ENCODE measurements at places on chromosomes 5 and 9.

DNA sequence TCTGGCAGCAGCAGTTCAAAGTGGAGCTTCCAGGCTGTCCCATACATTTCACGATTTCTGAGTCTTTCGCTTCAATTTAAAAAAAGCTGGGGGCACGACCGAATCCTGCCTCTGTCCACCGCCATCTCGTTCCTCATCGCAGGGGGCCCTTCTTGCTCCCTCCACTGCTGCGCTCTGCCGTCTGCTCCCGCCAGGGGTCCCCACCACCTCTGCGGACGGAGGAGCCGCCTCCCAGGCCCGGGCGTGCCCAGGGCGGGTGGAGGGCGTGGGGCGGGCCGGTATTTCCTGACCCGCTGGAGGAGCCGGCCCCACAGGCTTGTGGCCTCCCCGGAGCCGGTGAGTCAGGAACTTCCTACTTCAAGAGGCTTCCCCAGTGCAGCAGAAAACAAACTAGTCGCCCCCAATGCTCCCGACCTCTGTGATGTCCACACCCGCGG, 50.4 kb downstream of the USP20 start:
- peak; percentile 79 for DNase-seq

GRCh38 chr9:113526841-113527240, 63.3 kb downstream of the RGS3 start:
- no peak for DNase-seq

DNA sequence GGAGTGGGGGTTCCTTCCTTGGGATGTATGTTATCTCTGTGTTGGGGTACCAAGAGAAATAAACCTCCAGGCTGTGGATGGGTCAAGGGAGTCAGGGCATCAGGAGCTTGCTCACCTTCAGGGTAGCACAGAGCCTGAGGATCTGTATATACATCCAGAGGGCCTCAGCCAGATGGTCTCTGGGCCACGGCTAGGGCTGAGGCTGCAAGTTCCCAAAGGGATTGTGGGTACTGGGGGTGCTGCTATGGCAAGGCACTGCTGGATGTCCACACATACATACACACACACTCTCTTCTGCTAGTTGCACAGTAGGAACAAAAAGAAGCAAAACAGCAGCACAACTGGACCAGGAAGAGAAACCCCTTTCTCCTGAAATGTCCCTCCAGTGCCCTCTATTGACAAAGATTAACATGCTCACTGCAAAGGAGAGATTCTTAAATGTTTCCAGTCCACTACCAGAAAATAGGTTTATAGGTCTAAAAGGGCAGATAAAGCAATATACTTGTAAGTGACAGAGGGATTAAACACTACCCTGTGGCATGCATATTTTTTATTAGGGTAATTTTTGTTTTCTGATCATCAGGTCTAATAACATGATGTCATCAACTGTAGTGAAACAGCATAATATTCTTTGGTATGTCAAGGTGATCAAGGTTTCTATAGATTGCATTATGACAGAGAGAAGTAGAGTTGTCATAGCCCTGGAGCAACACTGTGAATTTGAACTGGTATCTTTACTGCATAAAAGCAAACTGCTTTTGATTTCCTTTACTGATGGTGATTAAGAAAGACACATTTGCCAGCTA, 56.3 kb upstream of the KCNN2 start:
- DNase-seq = no peak

GRCh38 chr5:136686192-136686872, 321.0 kb upstream of the TRPC7 start:
- no peak for DNase-seq

DNA sequence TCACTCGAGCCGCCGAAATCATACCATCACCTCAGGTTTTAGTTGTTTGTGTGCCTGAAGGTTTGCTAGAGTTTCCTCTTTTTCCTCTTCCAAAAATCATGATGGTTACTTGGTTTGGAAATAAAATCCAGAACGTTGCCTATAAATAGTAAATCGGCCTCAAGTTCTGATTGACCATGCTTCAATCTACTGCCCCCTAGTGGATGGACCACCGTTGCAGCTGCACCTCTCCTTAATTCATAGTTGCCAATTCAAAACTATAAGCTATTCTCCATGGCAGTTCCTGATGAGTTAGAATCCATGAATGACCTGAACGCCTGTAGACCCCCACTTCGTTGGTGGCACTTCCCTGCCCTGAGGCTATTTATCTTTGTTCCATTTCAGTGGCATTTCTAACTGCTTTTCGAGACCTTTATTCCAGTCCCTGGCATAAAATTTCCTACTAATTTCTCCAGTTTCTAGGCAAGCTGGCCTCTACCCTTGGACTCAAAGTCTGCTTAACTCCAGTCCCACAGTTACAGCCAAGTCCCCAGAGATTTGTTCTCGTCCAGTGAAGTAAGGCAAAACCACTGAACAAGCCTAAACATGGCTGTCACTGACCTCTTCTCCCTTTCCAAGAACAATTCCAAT, 422.6 kb downstream of the EFNA5 start:
- DNase-seq = no peak

GRCh38 chr9:16718952-16719351, 151.5 kb downstream of the BNC2 start:
- DNase-seq = no peak

- DNase-seq = no peak
These were observed 263.4 kb upstream of the ACTBL2 start for GRCh38 chr5:57745700-57746651.

DNA sequence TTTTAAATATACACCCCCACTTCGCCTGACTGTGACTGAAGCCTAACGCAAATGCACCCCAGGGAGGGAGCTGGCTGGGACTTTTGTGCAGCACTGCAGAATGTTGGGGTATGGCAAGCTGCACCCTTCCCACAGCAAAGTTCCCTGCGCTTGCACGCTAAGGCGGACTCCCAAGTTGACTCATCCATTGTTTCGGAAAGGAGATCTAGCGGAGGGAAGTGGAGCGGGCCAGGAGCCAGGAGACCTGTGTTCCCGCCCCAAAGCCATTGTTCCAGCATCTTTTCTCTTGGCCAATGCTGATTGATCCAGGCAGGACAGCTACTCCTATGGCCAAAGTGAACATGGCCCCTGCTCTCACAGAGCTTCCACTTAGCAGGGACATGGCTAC, 202.9 kb downstream of the AOPEP start:
- DNase-seq = no peak

DNA sequence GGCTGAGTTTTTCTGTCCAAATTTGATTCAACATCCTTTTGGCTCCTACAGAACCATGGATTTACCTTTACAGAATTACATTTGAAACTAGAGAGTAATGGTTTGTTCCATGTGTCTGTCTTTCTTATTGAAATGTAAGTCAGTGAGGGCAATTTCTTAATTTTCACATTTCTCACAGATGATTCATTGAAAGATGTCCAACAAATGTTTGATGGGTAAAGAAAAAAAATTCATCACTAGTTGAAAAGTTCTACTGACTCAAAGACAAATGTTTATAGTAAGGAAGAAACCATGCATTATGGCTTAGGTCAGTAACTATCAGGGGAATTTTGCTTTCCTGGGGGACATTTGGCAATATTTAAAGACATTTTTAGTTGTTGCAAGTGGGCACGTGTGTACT, 131.6 kb upstream of the TRPM3 start:
- no peak for DNase-seq

GRCh38 chr9:33748633-33749304, 46.6 kb upstream of the PRSS3 start:
- peak; percentile 23 for DNase-seq

DNA sequence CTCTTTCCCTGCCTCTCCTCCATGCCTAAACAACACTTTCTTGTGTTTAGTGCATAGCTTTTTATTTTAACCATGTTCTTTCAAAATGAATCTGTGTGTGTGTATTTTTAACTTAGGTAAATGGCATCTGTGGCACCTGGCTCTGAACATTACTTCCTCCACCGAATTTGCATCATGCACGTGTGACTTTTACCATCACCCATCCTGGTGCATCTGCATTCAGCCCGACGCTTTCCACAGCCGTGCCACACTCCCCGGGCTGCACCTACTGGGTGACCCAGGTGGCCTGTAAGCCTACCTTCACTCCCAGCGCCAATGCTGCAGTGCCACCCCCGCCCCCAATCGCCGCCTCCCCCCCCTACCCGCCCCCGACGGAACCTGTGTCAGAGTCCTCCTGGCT, 12.7 kb upstream of the FCN1 start:
- DNase-seq = no peak

- no peak for DNase-seq
These were observed 679 bp downstream of the B4GALT1 start for GRCh38 chr9:33166231-33167083.

DNA sequence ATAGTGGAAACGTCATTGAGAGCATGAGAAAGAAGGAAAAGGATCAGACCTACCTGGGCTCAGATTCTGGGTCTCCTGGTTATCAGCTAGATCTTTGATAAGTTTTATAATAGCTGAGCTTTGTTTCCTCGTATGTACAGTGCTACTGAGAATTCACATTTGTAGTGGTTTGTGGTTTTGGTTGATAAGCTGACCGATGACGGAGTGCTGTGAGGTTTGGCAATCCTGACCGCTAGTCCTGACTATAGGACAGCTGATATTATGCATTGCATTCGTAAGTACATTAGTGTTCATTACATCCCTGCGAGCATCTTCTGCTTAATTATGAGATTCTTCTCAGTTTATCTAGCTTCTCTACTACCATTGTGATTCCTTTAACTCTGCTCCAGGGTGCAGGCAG, 190.7 kb upstream of the SLC27A6 start:
- DNase-seq = no peak

- DNase-seq = no peak
These were observed 16.4 kb downstream of the FBXW2 start for GRCh38 chr9:120776788-120777187.

- DNase-seq = no peak
These were observed 22.3 kb downstream of the TTF1 start for GRCh38 chr9:132384376-132384775.

GRCh38 chr5:31364881-31365636, 166.8 kb downstream of the DROSHA start:
- DNase-seq = no peak

- no peak for DNase-seq
These were observed 176.1 kb upstream of the RASEF start for GRCh38 chr9:83238871-83239640.

- no peak for DNase-seq
These were observed 589.2 kb upstream of the KLF4 start for GRCh38 chr9:108078811-108079210.

DNA sequence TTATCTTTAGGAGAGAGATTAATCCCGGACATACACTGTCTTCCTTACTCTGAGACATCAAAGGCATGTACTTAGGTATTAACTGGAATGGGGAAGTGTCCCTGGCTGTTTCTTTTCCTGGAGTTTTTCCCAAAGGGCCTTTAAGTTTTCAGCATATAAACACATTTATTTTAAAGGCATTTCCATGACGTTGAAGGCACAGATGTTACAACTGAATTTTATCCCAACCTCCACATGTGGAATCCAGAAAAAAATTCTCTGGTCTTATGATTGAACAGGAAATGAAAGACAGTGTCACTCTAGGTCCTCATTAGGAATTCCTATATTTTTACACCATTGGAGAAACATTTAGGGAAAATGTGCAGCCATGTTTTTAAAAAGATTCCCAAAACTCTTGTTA, 41.6 kb upstream of the SHOC1 start:
- no peak for DNase-seq

DNA sequence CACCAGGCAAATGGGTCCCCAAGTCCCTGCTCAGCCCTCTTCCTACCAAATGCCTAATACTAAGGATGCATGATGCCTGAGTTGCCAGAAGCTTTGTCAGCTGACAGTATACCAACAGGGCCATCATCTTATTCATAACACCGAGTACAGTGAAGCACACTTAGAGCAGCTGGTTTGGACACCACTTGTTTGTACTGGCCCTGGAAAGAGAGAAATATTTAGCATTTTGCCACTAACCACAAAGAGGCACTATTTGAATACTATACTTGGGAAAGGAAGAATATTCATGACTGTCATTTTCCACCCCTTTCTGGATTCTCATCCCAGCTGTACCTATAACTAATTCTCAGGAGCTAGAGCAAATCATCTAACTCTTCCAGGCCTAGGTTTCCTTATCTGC, 364.4 kb upstream of the KIF2A start:
- no peak for DNase-seq

Data from stimulated activated CD8-positive, alpha-beta memory T cell treated with anti-CD3 and anti-CD28 coated beads, Interleukin-15, amount 100 ng/mL, for 4 hours (primary cell).